Stimulated activated CD4-positive, alpha-beta T cell treated with anti-CD3 and anti-CD28 coated beads, Interleukin-1b, Interleukin-23, amount 100 ng/mL, for 1 hour (primary cell): ENCODE measurements at places on chromosomes 16 and 17.
A peak's percentile ranks its signal among the peaks of the same experiment; 100 is the strongest.

GRCh38 chr16:89155184-89155679 is 16.3 kb upstream of the CDH15 start:
- DNase-seq: no peak

GRCh38 chr17:77826132-77826873 is 132.2 kb upstream of the TNRC6C start:
- no peak for DNase-seq

DNA sequence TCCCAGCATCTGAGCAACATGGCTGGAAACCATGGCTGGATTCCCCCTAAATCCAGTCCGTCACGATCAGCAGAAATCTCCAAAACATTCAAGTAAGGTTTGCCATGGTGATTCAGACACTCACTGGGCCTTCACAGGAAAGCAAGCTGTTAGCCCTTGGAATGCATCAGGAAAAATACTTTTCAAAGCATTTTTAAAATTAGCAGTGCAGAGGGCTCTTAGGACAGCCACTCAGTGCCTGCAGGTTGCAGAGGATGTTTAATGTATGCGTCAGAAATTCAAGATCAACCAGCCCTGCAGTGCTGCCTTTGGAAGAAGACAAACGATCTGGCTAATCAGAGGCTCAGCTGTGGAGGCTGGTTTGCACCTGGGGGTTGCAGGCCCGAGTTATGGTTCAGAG is 50.3 kb downstream of the FOXL1 start:
- no peak for DNase-seq

- no peak for DNase-seq
Observed at GRCh38 chr17:68605914-68606313, 4.7 kb upstream of the FAM20A start.

- no peak for DNase-seq
Observed at GRCh38 chr17:917391-917811, 62.2 kb downstream of the NXN start.

- DNase-seq: no peak
Observed at GRCh38 chr16:13480801-13481200, 439.2 kb upstream of the ERCC4 start.

GRCh38 chr17:1315891-1316403 is 36.5 kb downstream of the TRARG1 start:
- DNase-seq: no peak

DNA sequence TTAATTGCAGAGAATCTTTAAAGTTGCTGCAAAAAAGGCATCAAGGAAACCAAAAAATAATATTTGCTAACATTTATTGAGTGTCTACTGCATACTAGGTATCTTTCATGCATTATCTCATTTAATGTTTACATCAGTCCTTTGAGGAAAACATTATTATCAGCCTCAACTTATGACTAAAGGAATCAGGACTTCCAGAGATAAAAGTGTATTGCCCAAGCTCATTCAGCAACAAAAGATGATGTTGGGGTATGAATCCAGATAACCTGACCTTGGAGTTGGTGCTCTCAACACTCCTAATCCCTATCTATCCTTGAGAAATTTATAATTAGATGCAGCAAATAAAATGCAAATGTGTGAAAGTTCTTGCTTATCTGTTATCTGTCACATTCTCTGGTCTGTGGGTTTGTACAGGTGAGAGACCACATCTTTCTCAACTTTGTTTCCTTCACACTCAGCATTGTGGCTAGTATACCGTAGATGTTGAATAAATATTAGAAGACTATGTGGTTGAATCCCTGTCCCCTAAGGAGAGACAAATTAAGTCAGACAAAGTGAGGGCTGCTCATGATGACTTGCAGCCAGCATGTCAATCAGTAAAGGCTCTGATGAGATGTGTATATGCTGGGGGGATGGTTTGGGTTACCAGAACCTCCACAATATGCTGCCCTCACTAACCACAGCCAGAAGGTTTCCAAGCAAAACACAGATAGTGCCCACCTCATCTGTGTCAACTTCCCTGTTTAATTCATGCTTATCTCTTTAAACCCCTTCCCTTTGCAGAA is 82.6 kb downstream of the NOG start:
- no peak for DNase-seq

- DNase-seq: no peak
Observed at GRCh38 chr17:49996495-49997300, 1.7 kb upstream of the DLX3 start.

GRCh38 chr16:66549284-66550131 is at the start of gene TK2:
TK2 (minus strand) TSS chr16:66550122; CDS start chr16:66550061, 61 bp downstream.
- no peak for DNase-seq

GRCh38 chr17:56881685-56882295 is 32.1 kb downstream of the TRIM25 start:
- DNase-seq: no peak

DNA sequence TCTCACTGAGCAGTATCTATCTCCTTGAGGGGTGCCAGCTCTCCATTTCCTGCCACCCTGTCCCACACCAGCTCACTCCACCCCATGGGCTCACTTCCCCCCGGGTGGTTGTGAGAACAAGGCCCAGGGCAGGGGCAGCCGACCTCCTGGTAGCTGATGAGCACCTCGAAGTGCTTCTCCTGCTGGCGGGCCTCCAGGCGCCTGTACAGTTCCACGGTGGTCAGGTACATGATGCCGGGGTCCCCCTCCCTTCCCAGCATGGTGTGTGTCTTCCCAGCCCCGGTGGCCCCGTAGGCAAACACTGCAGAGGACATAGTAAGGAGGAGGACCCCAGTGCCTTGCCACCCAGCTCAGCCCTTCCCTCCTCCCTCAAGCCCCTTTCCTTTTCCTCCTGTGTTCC is 12.5 kb downstream of the KIF18B start:
- no peak for DNase-seq

DNA sequence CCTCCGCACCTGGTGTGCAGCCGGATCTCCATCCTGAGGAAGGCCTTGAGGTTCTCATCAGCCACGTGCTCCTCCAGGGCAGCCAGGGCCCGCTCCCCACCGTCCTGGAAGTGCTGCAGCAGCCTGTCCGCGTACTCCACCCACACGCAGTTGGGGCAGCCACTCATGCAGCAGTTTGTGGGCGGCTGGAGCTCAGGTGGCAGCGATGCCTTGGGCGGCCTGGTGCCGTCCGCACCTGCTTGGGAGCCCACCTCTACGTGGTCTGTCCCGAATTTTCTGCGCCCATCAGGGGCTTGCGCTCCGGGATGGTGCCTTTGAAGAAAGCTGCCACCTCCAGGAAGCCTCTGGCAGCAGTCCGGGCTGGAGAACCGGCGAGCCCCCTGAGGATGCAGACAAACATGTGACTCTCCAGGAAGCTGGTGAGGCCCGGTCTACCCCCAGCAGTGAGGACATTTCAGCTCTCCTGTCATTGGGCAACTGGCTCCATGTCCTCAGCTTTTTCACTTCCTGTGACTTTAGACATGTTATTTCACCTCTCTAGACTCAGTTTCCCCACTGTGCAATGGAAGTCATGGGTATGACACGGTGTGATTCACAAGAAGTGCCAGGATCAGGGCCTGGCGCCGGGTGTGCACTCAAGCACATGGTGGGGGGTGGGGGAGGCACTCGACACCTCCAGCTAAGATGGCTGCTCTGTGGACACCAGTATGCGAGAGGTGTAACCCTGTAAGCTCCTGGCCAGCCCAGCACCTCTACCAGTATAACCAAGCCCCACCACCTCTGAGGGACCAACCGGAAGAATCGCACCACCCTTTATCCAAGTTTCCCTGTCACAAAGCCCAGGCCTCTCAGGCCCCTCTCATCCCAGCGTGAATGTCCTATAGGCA is 957 bp downstream of the OXLD1 start:
- peak; percentile 46 for DNase-seq

GRCh38 chr17:78357177-78357586 is 2.7 kb downstream of the SOCS3 start:
- DNase-seq: no peak

DNA sequence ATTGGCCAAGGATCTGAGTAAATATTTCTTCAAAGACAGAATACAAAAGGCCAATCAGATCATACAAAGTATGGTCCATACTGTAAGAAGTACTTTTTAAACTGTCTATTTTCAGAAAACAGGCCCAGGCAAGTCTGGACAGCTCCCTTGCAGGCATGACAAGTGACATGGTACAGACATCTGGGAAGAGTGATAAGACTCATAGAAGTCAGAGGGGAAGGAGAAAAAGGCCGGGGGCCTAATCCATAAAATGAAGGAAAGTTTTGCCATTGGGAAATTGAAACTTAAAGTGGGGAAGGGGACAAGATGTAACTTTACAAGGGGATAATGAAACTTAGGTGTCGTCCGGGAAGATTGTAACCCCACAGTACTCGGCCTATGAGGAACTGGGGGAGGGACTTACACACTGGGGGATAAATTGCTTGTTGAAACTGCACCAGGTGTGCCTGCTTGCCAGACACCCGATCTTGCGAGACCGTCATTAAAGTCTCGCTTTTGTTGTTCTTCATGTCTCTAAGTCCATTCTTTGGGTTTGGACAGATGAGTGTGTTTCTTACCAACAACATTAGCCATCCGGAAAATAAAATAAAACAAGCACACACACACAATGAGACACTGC is 684.0 kb downstream of the CDH11 start:
- no peak for DNase-seq

GRCh38 chr17:51012538-51012937 is 108.1 kb downstream of the SPAG9 start:
- no peak for DNase-seq

GRCh38 chr16:11517961-11518360 is 68.8 kb downstream of the LITAF start:
- DNase-seq: no peak

DNA sequence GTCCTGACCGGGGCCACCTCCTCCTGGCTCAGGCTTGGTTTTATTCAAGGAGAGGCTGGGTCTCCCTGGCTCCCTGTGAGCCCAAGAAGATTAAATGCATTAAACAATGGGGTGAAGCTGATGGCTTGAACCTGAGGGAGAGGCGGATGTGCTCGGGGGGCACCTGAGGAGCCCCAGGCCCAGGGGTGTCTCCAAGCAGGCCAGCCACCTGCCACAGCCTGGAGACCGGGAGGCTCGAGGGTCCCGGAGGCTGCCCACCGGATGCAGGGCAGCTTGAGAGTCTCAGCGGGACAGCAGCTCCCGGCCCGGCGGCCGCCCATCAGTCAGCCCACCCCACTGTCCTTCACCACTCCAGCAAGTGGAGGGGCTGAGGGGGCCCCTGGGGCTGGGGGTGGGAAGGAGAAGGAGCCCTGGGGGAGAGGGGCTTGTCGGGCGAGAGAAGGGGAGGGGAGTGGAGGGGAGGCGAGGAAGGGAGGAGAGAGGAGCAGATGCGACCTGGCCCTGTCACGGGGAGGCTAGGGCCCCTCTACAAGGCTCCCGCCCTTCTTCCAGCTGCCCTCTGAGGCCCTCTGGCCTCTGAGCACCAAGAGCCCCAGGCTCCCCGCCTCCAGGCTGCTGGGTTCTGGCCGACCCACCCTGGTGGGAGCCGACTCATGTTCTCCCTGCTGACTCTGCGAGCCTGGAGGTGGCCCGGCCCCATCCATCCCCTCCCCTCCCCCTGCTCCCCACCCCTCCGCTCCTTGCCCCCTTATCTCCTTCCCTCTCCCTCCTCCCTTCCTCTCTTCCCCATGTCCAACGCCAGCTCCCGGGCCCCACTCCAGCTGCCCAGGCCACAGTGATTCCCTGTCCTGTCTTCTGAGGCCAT is 13.2 kb downstream of the CD7 start:
- no peak for DNase-seq

DNA sequence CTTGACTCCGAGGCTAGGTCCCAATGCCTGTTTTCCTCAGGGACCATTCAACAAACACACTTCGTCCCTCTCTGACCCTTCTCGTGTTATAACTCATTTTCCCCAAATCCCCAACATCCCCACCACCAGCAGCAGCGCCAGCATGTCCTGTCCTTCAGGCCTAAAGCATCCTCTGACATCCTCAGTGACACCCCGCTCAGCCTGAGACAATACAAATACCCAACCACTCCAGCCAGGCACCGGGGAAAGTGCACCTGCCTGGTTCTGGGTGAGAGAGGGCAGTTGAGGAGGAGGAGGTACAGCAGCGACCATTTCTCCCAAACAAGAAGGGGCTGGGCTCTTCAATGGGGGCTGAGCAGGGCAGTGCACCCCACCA is 4.7 kb downstream of the MNT start:
- no peak for DNase-seq

DNA sequence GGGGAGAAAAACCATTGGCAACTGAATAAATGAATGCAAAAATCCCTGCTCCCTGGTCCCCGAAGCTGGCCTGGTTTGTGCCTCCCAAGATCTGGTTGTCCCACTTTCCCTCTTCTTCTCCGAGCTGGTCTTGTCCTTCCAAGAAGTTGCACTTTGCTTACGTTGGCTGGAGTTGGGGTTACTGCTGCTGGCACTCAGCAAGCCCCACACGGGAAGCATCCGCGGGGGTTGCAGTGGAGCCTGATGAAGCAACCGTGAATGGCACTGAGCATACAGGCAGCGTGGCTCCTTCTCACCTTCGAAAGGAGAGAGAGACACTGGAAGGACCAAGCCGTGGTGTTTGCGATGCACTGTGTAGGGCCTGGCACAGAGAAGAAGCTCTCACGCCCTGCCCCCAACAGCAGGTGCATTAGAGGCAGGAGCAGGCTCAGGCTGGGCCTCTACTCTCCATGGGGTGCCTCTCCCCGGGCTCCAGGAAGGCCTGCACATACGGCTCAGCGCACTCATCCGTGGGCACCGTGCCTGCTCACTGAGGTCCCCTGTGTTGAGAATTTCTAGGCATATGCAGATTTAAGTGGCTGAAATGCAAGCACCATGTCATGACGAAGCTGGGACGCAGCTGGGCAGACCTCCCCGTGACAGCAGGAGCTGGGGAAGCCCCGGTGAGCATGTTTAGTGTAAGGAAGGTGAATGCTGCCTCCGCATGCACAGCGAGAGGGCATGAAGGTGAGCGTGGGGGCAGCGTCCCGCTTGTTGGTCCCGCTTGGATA is 12.1 kb downstream of the CA5A start:
- no peak for DNase-seq

DNA sequence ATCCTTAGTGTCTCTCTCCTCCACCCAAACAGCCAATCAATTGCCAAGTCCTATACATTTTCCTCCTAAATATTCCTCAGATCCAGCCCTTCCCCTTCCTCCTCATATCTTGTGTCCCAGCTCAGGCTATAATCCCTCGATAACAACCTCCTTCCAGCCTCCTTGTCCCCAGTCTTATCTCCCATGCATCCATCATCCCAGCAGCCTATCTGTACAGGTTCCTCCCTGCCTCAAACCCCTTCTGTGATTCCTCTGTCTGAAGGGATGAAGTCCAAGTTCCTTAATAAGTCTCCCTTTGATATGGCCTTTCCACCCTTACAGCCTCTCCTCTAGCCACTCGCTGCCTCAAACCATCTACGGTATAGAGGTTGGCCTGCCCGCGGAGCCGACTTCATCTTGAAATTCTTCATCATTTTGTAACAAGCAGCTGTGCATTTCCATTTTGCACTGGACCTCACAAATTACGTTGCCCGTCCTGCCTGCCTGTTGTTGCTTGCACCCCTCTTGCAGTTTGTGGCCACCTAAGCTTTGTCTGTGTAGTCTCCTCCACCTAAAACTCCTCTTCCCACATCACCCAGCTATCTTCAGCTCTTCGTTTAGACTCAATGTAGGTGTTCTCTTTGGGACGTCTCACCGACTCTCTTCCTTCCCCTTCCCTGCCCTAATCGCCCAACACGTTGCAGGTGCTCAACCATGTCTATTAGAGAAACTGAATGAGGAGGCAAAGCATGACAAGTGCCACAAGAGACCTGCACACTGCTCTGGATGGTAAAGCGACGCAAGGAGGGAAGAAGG is 786 bp upstream of the CDK5RAP3 start:
- DNase-seq: no peak

GRCh38 chr17:12403881-12404398 is 261.8 kb upstream of the MYOCD start:
- DNase-seq: no peak

- DNase-seq: no peak
Observed at GRCh38 chr17:50640686-50641351, 6.1 kb downstream of the ABCC3 start.
